Activated naive CD8-positive, alpha-beta T cell treated with anti-CD3 and anti-CD28 coated beads, Interleukin-2, amount 50 U/mL, for 16 hours (primary cell): ENCODE measurements at places on chromosomes 6 and 20.

DNA sequence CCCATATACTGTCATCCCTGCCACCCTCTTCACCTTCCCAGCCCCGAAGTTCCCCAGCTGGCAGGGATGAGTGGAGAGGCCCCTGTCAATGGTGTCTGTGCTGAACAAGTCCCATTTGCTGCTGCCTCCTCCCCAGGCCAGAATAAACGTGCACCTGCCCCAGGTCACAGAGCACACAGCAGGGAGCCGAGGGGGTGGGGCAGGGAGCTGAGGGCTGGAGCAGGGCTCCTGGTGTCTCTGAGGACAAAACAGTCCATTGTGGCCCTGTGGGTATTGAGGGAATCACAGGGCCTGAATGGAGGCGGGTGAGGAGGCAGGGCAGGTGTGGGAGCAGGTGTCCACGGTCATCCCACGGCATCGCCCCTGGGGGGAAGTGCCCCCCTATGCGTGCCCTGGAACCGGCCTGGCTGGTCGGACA lies 55.8 kb downstream of the SNAI1 start:
- no peak for DNase-seq

- DNase-seq, result no peak
These were observed 168.0 kb upstream of the LRFN2 start for GRCh38 chr6:40755046-40755681.

GRCh38 chr6:23316131-23316530 lies 746.8 kb downstream of the HDGFL1 start:
- no peak for DNase-seq

DNA sequence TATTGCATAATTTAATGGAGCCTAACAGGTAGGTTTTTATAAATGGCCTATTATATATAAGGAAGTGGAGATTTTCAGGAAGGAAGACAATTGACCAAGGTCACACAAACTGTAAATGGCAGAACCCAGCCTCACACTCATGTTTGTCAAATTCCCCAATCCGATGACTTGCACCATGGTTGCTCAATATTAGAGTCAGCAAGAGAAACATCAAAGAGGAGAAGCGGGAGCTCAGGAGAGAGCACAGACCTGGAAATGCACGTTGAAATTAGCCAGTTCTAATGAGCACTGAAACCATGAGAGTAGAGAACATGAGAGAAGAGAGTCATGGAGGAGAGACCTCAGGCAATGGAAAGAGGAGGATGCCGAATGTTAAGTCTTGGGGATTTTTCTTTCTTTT lies 13.5 kb upstream of the MLIP start:
- DNase-seq, result no peak

DNA sequence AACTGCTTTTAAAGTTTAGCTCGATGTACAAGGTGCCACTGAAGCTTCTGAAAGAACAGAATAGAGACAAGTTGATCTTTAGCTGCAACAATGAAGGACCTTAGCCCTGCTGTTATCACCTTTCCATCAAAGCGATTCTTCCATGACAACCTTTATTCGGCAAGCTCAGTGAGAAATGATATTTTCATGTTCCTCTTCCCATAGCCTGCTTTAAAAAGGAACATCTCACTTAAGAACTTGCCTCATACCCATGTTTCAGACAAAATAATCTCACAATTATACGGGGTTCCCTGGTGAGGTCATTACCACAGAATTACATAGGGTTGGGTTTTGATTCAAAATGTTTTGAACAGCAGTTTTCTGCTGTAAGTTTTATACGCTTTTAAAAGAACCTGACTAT lies 264.2 kb downstream of the THBS2 start:
- no peak for DNase-seq

- no peak for DNase-seq
These were observed 5.3 kb upstream of the CCM2L start for GRCh38 chr20:32004963-32005362.

- DNase-seq, result no peak
These were observed 196.9 kb downstream of the FOXA2 start for GRCh38 chr20:22387452-22387851.

- DNase-seq, result no peak
These were observed 32.0 kb upstream of the CD93 start for GRCh38 chr20:23118144-23118543.
